Left ventricle myocardium superior (tissue), 1 donor: ENCODE measurements at places on chromosomes 6 and 20. TPM values are rescaled to one million over a fixed set of nuclear protein-coding genes. Genes with fewer than 3 reads are reported as not detected.

DNA sequence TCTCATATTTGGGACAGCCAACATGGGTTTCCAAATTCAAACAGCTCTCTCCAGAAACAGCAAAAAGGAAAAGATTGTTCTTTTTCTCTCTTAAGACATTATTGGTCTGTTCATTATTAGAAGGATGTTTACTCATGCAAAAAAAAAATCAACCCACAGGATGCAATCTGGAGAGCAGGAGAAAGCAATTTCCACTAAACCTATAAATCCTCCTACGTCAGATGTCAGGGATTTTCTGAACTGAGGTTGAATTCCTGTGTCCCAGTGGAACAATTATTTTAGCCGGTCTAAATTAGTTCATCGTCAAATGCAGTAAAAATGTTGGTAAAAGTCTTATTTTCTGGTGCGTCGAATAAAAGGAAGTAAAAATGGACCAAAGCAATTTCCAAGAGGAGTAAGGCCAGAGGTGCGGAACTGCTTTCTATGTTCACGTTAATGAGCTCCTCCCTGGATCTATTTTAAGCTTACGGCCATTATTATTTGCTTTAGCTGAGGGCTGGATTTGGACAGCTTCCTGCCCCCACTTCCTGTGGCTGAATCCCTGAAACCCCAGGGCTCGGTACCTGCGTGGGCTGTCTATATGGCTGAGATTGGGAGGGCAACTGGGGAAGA lies at the start of gene GABRR1:
GABRR1 (minus strand) TSS at position 60 of the 612 bp plus-strand sequence; CDS start at position 24, 36 bp downstream.
- DNase-seq = no peak

DNA sequence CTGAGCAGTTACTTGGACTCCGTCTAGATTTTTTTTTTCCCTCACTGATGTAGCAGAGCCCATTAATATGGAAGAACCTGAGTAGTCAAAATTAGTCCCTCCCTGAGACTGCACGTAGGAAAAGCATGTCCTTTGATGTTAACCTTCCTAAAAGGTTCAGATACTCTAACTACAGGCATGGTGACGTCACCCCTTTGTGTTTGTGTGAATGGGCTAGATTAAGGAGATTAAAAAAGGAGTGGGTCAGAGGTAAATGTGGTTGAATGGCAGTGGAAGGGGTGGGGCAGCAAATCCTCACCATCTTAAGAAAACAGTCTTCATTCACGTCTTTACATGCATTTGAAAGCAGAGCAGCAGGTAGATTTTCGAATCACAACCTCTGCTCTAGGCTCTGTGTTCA lies 521.1 kb downstream of the TFAP2B start:
- no peak for DNase-seq

DNA sequence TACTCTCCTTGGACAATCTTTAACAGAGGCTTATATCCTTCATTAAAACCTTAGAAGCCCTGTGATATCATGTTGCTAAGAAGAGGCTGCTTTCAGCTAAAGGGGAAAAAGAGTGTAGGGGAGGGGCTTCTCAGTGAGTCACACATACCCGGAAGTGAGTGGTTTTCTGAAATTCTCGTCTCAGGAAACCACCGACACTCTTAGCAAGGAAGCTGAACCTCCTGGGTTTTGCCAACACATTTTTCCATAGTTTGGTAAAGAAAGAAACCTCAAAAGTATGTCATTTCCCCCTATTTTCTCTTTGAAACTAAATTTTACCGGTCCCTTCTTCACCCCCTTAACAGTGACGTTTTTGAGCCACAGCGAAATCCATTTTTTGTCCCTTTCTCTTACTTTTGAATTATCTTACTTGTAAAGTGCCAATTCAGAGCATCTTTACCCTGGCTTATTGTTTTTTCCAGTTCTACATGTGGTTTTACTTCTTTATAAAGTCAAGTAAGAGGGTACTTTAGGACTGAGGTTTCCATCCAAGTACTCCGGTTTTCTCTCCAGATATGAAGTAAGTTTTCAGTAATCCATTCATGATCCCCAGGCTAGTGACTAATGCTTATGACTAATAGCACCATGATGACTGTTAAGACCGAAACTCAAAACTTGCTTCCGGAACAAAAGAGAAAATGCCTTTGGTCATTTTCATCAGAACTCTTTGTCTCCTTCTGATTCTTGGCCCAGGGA lies 219.3 kb downstream of the ARHGAP18 start:
- no peak for DNase-seq

DNA sequence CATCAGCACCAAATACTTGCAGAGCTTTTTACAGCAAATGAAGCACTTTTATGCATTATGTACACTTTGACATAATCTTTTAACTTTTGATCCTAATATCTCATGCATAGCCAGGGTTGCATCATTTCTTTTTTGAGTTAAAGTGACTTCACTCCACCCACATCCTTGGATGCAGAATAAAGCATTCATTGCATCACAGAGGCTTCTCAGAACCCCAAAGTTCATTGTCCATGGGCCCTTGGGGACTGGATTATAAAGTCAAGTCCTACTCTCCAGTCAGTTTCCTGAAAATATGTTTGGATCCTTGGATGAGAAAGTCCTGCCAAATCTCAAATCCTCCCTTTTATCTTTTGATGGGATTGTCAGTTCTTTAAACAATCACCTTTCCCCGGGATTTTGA lies 10.6 kb upstream of the EFHC1 start:
- no peak for DNase-seq

- no peak for DNase-seq
Observed at GRCh38 chr20:1800777-1801176, 94.4 kb upstream of the SIRPA start.

SOBP gene
- total RNA-seq = 15.3 TPM

STX11 gene
- total RNA-seq = 7.8 TPM

LY6G6F gene
- total RNA-seq = not detected
